ENCODE measurements at places on chromosomes 11 and 22. TPM values are rescaled to one million over a fixed set of nuclear protein-coding genes. Genes with fewer than 3 reads are reported as not detected.
A peak's percentile ranks its signal among the peaks of the same experiment; 100 is the strongest.

DNA sequence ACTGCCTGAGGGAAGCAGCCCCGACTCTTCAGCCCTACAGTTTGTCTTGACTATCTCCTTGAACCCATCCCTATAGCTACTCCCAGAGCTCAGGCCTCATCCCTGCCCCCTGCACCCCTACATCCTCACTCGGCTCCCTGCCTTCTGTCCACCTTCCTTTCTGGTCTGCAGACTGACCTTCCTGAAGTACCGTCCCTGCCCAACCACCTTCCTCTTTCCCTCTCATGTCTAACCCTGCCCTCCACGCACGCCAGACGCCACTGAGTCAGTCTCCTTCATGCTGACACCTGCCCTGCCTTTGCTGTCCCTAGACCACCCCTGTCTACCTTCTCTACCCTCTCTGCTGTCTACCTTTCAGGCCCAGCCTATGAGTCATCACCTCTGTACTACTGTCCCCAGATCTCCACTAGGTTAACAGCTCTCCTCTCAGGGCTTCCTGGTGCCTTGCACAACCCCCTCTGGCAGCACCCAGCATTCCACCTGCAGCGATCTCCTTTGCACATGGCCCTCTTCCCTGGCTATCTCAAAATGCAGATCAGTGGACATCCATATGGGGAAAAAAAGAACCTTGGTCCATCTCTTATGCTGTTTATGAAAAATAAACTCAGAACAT is 8.9 kb downstream of the KCTD21 start:
- no peak for DNase-seq

GRCh38 chr22:21646608-21647590 is 4.8 kb downstream of the SDF2L1 start:
- DNase-seq: peak; percentile 90

- DNase-seq: no peak
Observed at GRCh38 chr22:50264104-50264745, 2.7 kb upstream of the MAPK12 start.

DNA sequence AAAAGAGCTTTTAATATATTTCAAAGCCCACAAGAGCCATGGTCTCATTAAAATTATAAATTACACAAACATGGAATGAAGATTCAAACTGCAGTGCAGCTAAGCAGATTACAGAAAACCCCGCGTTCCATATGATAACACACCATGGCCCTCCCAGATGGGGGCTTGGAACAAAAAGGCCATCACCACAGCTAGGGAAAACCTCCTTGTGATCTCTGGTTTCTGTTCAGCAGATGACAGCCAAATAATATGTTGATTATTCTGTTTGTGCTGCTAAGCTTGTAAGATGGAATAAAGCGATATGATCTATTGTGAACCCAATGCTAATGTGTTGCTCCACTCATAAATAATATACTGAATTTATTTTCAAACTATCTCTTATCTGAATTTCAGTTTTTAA is 28.5 kb downstream of the IMMP1L start:
- no peak for DNase-seq

DNA sequence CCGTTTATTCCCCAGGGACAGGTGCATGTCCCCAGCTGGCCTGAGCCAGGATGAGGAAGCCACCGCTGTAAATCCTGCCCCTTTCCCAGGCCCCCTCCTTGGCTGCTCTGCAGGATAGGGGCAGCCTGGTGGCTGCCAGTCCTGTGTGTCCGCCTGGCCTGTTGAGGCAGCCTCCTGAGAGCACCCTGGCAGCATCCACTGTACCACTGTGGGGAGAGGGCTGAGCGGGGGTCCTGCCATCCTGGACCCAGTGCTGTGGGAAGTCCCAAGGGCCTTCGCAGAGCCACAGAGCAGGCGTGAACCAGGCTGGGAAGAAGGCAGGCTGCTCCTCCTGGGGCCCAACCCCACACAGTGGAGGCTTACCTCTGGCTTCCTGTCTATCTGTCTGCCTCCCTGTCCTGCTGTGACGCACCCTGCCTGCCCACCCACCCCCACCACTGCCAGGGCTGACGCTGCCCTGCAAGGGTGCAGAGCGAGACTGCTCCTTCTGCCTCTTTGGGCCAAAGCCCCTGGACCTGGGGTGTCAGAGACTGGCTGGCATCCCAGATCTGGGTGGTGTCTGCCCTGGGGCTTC is 8.4 kb downstream of the KCTD17 start:
- no peak for DNase-seq

DNA sequence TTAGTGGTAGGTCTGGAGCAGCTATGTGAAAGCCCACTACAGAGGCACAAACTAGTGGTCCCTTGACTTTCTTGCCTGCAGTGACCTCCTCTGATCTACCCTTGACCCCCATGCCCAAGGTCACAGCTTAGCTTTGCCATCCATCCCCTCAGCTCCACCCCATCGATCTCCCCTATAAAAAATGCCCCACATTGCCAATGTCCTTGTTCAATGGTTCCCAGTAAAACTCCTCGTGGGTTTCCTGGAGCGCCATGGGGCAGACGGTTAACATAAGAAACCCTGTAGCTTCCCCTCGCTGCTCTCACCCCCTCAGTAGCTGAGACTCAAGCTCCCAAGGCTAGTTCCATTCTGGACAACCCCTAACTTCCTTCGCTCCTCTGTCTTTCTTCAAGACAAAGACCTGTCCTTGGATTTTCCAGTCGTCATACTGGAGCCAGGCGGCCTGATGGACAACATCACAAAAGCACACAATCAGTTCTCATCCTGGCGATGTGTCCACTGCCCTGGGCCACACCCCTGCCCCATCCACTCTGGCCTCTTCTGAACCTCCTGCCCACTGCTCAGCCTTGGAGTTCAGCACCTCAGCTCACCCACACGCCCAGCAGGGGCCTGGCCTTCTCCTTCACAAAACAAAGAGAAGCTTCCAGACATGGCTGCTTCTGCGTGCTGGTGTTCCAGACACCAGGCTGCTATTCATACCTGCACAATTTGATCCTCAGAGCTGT is 1429.3 kb downstream of the BRD1 start:
- no peak for DNase-seq

- DNase-seq: no peak
Observed at GRCh38 chr11:128714123-128714522, 20.3 kb downstream of the FLI1 start.

DNA sequence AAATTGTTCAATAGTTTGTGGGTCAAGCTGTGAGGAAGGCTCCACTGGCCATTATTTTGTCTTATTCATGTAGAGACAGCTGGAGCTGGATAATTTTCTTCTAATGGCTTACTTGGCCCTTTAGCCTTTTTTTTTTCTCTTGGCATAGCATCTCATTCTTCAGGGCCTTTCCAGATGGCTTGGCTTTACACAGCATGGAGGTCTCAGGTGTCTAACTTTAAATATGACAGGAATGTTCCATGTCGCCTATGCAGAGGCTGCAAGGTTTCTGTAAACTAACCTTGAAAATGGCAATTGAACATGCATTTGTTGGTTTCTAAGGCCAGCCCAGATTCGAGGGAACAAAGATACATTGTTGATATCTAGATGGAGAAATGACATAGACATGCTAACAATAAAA is 247.9 kb upstream of the CNTN5 start:
- no peak for DNase-seq

GRCh38 chr22:19705181-19705934 is 8.9 kb upstream of the SEPTIN5 start:
- no peak for DNase-seq

DNA sequence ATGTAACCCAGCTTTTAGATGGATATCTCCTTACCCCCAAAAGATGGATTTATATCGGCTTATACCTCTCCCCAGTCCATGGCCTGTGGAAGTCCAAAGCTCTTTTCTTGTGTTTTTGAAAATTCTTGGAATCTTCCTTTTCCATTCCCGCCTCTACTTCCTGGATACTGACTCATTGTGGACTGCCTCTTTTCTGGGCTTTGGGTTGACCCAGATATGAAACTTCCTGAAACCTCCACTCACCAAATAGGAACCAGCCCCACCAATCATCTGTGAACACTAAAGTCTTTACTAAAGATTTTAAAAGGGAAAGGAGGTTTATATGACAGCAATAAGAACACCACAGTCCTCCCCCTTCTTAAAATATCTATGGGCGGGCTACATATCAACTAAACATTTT is 163.4 kb upstream of the SYN3 start:
- DNase-seq: no peak

DNA sequence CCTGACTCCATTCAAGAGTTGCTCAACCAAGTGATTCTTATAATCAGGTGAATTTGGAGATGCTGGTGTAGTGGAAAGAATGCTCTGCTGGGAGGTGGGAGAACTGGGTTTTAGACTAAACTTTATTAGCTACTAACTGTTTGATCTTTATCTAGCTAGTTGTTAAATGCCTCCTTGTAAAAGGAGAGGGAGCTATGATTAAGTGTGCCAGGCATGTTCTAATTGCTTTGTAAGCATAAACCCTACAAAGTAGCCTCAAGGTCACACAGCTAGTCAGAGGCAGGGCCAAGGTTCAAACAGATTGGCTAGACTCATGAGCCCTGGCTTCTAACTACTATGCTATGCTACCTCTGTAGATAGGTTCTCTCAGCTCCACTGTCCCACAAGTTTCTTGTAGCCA is 105.5 kb downstream of the NXPE2 start:
- no peak for DNase-seq

GRCh38 chr11:131146827-131147490 is 223.5 kb upstream of the NTM start:
- no peak for DNase-seq

DNA sequence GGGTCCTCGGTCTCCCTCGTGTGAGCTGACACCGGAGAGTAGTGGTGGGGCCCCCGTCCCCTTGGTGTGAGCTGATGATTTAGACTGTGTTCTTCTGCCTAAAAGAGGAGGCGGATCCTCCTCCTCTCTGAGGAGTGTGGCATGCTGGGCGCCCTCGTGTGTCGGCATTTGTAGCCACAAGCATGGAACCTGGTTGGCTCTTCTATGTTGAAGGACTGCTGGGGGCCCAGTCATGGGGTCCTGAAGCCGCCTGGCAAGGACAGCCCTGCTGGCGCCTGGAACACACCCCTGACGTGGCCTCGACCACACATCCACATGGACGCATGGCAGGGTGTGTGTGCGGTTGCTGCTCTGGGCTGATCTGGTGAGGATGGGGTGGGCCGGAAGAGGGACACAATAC is 50.2 kb downstream of the AP2A2 start:
- peak; percentile 40 for DNase-seq

- peak; percentile 28 for DNase-seq
Observed at GRCh38 chr22:39241794-39242594, 2.8 kb downstream of the PDGFB start.

DNA sequence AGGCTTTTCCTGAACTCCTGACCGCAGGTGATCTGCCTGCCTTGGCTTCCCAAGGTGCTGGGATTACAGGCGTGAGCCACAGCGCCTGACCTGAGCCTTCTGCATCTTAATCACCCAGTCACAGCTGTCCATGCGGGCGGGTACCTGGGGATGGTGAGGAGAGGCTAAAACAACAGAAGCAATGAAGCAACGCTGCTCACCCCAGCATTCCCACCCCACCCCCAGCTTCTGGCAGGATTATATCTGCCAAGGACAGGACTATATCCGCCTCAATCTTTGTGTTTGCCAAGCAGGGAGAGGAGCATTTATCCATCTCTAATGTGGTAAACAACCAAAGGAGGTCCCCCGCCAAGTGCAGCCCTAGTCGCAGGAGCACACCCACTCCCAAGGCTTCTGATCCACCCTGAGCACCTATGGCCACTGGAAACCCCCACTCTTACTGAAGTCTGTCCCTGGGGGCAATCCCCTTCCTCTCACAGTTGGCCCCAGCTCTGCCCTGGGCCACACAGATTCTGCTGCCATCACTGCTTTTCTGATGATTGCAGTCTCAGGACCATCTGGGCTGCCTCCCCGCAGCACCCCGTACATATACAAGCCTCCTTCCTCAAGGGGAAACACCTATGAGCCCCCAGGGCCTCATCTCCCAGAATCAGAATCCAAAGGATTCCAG is 8.8 kb upstream of the LGALS2 start:
- DNase-seq: no peak

DNA sequence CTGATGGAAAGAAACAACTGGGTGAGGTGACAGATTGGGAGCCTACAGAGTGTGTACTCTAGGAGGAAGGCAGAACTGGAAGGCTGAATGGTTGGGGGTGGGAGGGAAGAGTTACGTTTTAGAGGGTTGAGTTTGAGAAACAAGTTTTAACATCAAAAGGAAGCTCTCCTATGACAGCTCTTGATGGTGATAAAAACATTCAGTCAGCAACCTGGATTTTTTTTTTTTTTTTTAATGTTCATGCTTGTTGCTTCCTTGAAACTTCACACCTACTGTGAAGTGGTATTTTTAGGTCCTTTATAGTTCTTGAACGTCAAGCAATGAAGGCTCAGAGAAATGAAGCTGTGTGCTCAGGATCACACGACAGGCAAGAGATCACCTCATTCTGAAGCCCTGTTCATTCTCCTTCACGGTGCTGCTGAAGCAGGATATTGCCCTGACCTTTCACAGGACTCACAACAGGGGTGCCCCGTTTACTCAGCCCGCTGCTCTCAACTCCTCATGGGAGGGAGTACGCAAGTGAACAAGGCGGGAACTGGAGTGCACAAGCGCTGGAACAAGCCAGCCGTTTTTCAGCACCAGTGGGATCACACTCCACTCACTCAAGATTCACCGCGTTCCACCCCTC is 1.6 kb upstream of the TMEM109 start:
- no peak for DNase-seq

DNA sequence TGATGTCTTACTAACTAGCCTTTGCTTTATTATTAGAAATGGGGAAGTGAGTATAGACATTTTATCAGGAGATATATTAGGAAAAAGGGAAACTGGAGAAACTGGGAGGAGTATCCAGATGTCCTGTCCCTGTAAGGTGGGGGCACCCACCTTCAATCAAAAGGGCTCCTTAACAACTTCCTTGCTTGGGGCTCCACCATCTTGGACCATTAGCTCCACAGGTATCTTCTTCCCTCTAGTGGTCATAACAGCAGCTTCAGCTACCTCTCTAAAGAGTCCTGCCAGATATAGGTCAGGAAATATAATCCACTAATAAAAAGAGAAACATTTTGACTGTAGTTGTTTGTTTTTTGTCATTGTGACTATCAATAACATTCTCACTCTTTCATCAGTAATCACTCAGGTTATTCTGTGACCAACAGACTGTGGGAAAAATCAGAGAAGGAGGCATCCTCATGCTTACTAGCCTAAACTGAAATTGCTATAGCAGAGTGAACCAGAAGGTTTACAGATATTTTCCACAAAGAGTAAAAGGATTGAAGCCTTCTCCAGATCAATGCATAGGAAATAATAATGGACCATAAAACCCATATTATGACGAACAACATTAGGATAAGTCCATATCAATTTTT is 10.4 kb downstream of the OR51B4 start:
- DNase-seq: no peak

DNA sequence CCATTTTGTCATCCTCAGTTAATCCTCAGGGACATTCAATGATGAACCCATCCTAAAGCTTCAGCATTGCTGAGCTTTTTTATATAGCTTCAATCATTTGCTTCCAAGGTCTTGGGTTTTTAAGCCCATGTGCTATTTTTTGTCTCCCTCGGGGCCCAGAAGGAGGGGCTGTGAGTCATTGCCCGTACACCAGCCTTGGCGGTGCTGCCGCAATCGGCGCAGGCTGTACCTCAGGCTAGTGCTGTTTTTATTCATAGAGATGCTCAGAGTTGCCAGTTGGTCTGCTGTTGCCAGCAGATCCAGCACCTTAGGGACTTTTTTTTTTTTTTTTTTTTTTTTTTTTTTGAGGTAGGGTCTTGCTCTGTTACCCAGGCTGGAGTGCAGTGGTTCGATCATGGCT is 35.5 kb downstream of the ACO2 start:
- DNase-seq: no peak

- no peak for DNase-seq
Observed at GRCh38 chr11:2892967-2893528, 7.5 kb upstream of the CDKN1C start.

Gene SPTY2D1
- 21.0 TPM for total RNA-seq

Gene ZNF215
- 3.9 TPM for total RNA-seq

Gene PHETA2
- 18.1 TPM for total RNA-seq

Gene TBC1D22A
- 20.3 TPM for total RNA-seq

Gene MMP7
- 433 TPM for total RNA-seq

Gene DCHS1
- 39.9 TPM for total RNA-seq

Gene DGAT2
- total RNA-seq: 11.1 TPM

All from lung (tissue), 17 donors.